Omental fat pad (tissue), 4 donors: ENCODE measurements at places on chromosomes 5 and 9. TPM values are rescaled to one million over a fixed set of nuclear protein-coding genes. Genes with fewer than 3 reads are reported as not detected.

DNA sequence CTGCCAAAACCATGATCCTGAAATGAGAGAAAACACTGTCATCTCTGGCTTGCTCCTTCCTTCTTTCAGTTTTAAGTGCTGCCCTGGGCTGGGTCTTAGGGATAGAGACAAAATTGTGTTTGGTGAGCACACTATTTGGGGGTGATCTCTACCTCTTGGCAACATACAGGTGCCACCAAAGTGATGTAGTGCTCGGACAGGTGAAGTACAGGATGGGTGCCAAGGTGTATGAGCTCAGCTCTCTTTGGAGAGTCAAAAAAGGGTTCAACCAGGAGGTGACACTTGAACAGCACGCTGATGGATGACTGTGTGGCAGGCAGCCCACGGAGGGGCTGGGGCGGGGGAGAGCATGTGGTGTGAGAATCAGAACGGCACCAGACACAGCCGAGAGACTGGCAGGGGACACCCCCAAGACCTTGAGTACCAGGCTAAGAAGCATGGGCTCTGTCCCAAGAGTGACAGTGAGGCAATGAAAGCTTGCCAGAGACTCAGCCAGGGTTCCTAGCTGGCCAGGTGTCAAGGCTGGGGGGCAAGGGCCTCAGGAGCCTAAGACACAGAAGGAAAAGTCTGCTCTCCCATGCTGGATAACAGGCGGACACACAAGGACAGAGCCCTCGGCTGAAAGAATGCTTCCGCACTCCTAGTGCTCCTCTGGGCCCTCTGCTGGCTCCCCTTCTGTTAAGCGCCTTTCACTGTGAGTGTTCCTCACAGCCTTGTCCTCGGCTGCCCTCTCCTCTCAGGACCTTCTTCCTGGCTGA is 2.5 kb downstream of the NHP2 start:
- no peak for DNase-seq

GRCh38 chr5:27900761-27901160 is 862.4 kb upstream of the CDH9 start:
- no peak for DNase-seq

- DNase-seq: no peak
Measured at GRCh38 chr9:116124472-116125040, 29.0 kb upstream of the PAPPA start.

DNA sequence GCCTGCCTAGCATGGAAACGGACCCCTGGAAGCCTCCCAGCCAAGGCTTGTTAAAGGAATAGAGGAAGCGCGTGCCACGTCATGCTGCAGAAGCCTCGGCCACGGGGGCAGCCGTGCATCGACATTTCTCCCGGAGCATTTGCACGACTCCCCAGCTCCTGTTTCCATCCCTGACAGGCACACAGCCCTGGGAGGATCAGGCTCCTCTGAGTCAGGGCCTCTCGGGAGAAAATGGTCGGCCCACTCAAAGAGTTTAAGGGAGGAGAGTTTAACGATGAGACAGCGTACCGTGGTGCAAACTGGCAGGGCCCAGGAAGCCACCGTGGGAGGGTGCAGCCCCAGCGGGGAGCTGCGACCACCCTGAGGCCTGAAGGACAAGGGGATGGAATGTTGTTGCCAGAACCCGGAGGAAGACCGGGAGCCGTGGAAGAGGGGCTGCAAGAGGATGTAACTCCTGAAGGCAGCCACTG is 213.6 kb downstream of the PAX5 start:
- no peak for DNase-seq

- DNase-seq: no peak
Measured at GRCh38 chr9:135036861-135037465, 50.5 kb upstream of the OLFM1 start.

GRCh38 chr5:149780043-149780737 is 50.1 kb downstream of the PPARGC1B start:
- no peak for DNase-seq

DNA sequence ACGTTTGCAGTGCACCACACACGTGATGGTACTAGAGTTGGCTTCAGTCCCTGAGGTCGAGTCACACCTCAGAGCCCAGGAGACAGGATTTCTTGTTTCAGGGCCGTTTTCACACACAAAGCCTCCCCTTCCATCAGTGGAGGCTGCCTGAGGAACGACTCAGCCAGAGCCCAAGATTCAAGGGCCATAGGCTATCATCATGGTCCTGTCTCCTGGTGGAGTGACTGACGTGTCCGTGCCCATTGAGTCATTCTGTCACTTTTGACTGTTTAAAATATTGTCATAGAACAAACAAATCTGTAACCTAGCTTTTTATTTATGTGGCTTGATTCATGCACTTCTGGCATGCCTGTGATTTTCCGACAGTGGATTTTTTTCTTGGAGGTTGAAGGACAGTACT is 28.3 kb downstream of the CAMK2A start:
- DNase-seq: no peak

- DNase-seq: no peak
Measured at GRCh38 chr5:99116526-99116925, 187.7 kb upstream of the CHD1 start.

RMRP gene
- 1,899 TPM for total RNA-seq

GZMA gene
- not detected for total RNA-seq

KIF20A gene
- total RNA-seq: 3.2 TPM

TAL2 gene
- total RNA-seq: not detected

GFI1B gene
- total RNA-seq: not detected

LCN1 gene
- total RNA-seq: not detected
